ENCODE measurements at places on chromosomes 5 and 9.

GRCh38 chr9:4152876-4153275 is 147.0 kb downstream of the GLIS3 start:
- DNase-seq, result no peak

DNA sequence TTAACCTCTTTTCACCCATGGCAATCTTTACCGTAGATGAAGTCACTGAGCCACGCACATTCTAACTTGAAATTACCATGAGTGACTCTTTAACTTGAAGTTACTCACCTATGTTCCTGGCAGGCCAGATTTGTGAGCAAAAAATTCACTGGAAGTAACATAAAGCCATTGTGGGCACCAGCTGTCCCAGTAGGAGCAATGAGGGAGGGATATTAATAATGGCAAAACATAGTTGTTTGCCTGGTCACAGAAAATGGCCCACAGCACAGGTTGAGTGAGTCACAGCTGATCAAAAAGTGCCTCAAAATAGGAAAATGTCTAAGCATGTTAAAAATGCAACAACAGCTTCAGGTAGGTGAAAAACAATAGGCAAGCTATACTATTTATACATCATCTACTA is 146.6 kb downstream of the EFNA5 start:
- DNase-seq, result no peak

DNA sequence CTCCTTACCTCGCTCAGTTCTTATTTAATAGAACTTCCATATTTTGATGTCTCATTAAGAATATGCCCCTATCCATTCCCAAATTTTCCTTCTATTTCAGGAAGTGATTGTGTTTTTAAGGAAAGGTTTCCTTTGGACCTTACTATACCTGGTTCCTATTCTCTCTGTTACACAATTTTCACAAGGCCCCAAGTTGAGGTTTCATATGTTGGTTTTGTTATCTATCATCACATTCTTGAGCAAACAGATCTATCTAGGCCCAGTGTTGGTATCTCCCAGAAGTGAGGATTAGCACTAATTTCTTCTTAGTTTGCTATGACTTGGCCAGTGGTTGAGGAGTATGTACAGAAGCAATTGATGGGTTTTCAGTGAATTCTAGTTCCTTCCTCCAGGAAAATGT is 41.5 kb downstream of the ALG2 start:
- DNase-seq, result no peak

GRCh38 chr9:38337181-38337580 is 55.3 kb upstream of the ALDH1B1 start:
- DNase-seq, result no peak

GRCh38 chr5:113123618-113124017 is 147.0 kb downstream of the DCP2 start:
- DNase-seq, result no peak

- no peak for DNase-seq
Measured at GRCh38 chr5:152607401-152608160, 202.5 kb upstream of the NMUR2 start.
